Kidney (tissue), 22 donors: ENCODE measurements at places on chromosomes 4 and X.

DNA sequence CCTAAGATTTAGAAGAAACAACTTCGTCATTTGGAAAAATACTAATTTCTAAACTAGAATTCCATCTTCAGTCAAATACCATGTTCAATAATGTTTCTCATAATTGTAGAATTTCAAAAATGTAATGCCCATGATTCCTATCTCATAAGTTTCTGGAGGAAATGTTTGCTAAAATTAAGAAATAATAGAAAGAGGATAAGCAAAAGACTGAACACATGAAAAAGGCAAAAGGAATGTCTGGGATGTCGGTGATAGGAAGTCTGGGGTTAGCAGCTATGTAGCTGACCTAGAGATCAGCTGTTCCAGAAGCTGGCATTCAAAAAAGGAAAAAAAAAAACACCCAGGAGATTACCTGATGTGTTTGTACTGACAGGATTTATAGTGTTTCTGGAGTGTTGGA, 18.9 kb upstream of the PCDH10 start:
- no peak for DNase-seq

DNA sequence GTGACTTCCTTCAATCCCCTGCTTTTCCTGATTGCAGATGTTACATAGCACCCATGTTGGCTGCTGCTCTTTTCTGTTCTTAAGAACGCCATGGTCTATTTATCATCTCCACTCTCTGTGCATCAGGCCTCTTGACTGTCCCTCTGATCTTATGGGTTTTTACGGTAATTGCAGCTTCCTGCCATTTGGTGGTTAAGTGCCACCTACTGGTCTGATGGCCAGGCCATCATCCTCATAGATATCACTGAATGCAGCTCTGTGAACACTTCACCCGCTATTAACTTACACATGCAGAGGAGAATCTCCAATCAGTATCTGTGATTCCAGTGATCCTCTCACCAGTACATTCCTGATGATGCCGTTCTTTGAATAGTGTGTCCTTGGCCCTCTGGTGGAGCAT, 382.4 kb downstream of the TRAM1L1 start:
- no peak for DNase-seq

DNA sequence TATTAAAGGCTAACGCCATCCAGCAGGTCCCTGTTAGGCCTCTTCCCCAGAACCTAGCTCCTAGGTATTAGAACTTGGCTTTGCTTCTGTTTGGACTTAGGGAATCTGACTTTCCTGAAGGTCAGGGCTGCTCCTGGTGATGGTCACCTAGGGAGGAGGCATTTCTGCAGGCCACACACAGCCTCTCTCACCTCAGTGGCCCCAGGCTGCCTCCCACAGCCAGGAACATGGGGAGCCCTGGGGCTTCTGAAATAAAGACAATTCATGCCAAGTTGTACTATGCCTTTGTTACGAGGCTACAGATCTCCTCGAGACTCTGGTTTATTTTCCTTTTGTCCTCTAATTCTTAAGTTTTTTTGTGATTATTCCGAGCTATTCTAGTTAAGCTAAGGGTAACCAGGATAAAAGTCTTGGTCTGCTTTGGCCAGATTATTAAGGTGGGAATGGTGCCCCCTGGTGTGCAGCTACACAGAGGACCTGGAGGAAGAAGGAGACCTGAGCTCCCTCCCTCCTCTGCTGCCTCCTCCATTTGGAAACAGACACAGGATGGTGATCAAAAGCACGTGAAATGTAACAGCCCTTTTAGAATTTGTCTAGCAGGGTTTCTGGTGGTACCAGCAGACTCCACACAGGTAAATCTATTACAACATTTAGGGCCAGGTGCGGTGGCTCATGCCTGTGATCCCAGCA, 131.0 kb downstream of the DCLK2 start:
- no peak for DNase-seq

DNA sequence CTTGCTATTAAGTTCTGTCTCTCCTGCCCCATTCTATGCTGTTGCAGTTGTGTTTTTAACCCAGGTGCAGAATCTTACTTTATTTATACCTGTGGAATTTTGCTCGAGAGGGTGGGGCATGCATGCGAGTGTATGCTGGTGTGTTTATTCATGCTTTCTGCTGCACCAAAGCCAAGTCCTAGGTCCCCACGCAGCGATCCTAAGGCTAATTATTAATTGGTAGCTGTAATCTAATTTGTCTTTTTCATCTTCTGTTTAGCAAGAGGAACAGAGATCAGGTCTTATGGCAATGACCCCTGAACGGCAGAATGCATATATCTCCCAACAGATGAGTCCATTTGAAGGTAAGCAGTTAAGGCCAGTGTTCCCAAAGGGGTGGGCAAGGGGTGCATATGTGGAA, 58.7 kb upstream of the MTM1 start:
- no peak for DNase-seq

DNA sequence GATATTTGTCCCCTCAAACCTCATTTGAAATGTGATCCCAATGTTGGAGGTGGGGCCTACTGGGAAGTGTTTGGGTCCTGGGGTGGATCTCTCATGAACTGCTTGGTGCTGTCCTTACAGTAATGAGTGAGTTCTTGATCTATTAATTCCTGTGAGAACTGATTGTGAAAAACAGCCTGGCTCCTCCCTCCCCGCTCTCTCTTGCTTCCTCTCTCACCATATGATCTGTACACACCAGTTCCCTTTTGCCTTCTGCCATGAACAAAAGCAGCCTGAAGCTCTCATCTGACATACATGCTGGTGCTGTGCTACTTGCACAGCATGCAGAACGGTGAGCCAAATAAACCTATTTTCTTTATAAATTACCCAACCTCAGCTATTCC, 11.2 kb upstream of the YIPF7 start:
- no peak for DNase-seq

- no peak for DNase-seq
Measured at GRCh38 chrX:139974471-139974870, 9.2 kb upstream of the CXorf66 start.

- DNase-seq, result no peak
Measured at GRCh38 chr4:181601103-181601502, 642.1 kb upstream of the TENM3 start.

GRCh38 chrX:109464231-109464630, 17.7 kb downstream of the GUCY2F start:
- no peak for DNase-seq

- DNase-seq, result peak; percentile 40
Measured at GRCh38 chr4:182880387-182881356, 36.5 kb downstream of the DCTD start.

- no peak for DNase-seq
Measured at GRCh38 chr4:901192-901910, 30.8 kb downstream of the GAK start.

DNA sequence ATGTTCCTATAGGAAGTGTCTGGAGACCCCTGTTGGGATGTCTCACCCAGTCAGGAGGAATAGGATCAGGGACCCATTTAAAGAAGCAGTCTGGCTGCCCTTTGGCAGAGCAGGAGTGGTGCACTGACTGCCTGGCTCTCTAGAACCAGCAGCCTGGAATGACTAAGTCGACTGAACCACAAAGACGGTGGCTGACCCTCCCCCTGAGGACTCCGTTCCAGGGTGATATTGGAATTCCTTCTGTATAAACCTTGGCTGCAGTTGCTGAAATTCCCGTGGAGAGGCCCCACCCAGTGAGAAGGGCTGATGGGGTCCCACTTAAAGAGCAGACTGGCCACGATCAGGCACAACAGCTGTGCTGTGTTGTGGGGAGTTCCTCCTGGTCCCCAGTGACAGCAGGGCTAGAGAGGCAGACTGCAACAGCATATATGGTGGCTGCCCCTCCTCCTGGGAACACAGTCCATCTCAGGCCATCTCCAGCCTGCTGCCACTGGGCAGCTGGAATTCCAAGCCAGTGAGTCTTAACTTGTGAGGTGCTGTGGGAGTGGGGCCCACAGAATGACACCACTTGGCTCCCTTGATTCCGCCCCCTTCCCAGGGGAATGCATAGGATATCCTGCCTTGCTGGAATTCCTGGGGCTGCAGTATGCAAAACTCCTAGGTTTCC, 41.8 kb upstream of the RLIM start:
- no peak for DNase-seq

- DNase-seq, result no peak
Measured at GRCh38 chr4:152000518-152000917, 239.7 kb upstream of the GATB start.

- DNase-seq, result no peak
Measured at GRCh38 chr4:156779774-156780173, 191.8 kb downstream of the PDGFC start.

DNA sequence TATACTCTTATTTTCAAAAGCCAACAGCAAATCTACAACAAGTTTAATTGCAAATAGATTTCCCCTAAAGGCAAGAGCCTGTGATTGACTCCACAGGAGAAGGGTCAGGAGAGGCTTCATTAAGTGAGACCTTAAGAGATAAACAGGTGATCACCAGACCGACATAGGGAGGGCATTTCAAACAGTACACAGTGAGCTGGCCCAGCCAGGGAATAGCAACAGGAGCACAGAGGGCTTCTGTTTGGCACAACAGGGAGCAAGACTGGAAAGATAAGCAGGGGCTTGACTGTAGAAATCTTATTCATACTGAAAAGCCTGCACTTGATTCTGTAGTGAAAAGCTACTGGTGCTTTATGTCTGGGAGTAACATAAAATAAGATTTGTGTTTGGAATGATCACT, 3.9 kb downstream of the RUFY3 start:
- DNase-seq, result no peak

- no peak for DNase-seq
Measured at GRCh38 chr4:123972031-123972430, 575.4 kb downstream of the SPRY1 start.

GRCh38 chr4:155608225-155608885, 58.3 kb upstream of the GUCY1A1 start:
- no peak for DNase-seq
